Suppressor macrophage treated with lipopolysaccharide for 4 hours (primary cell): ENCODE measurements at places on chromosomes 6 and 20.

DNA sequence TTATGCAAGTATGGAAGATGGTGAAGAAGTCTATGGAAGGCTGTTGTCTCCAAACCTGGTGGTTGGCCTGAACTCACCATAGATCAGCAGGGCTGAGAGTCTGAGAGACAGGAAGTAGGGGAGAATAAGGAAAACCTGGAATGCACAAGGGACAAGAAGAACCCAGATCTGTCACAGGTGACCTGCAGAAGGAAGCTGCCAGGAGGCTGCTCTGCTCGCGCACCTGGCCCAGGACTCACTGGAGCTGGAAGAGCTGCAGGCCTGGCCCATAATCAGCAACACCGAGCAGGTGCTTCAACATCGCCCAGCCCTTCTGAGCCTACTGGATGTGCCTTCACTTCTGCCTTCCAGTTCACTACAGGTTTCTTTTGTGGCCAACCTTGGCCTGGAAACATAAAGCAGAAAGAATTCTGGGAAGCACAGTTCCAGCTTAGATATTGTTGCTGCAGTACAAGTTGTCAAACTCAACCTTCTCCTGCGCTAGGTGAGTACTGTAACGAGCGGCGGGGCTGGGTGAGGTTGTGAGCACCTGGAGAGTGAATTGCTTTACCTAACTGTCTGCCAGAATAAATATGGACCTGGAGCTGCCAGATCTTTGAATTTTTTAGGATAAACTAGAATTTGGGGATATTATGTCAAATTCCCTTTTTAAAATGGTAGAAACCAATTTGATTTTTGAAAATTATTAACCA is 82.4 kb downstream of the CDH26 start:
- no peak for DNase-seq

DNA sequence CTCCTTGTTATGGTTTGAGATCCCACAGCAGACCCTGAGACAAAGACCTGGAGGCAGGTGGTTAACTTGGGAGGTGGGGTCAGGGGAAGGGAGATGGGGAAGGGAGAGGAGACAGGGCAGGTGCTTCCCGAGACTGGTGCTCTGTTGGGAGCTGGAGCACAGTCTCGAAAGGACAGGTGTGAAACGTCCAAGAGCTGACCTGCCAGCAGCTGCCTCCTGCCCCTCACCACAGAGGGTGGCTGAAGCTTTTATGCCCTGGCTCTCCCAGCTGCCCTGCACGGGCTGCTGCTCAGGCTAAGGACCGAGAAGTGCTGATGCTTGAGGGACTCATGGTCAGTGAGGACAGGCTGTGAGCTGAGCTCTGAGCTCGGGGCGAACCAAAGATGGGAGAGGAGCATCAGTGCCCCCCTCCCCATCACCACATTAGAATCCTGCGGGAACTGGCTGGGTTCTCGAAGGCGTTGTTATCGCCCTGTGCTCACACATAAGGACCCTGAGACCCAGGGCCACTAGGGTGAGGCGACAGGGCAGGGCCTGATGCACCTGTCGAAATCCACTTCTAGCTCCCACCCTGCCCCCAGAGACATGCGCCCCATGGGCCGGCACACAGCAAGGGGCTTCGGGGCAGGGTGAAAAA is 25.3 kb upstream of the CD93 start:
- DNase-seq: no peak

DNA sequence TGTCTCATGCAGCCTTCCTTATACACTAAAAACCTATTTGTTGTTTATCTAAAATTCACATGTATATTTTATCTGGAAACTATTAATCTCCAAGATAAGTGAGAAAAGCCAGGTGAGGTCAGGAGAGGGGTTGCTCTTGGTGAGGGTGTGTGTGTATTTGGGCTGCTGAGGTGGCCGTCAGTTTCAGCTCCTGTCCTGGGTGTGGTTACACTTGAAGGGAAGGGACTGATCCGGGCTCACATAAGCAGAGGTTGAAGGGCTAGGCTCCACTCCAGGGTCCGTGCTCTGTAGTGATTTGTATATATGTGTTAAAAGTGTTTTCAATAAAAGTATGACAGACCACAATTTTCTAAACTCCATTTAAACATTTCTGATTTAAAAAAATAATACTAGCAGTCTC is 13.5 kb upstream of the SNAI1 start:
- DNase-seq: peak; percentile 52

GRCh38 chr6:39441986-39442385 is 119.5 kb upstream of the KCNK16 start:
- DNase-seq: no peak

DNA sequence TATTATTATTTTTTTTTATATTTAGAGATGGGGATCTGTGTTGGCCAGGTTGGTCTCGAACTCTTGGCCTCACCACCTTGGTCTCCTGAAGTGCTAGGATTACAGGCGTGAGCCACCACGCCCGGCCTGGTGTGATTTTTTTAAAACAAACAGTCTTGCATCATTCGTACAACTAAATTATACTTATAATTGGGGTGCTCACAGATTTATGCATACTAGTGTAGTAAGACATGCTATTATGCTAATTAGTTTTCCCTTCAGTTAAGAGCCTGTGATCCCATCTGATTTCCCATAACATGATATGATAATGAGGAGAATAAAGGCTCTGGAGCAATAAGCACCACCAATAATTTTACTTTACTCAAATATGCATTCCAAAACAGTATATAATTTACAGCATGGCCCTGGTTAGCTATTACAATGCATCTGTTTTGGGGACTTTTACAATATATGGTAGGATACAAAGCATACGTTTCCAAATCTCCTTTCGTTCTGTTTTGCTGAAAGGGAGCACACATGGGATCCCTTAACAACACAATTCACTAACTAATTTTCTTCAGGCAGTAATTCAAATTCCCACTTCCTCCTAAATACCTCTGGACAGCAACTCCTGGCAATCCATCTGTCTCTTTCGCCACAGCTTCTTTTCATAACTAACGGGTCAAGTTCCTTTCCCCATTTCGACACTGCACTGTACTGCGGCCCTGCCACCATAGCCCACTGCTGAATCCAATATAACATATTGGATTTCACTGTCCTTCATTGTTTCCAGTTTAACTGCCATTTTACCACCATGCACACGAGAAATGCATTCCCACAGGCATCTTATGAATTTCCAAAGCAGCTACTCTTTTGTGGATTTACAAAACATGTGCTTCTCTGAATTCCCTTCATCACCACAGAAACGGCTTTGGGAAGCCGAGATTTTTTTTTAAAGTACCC is 1.7 kb downstream of the NUDT3 start:
- DNase-seq: peak; percentile 76

GRCh38 chr6:5516036-5516435 is 254.7 kb downstream of the FARS2 start:
- no peak for DNase-seq

- DNase-seq: no peak
Measured at GRCh38 chr6:149323925-149324324, 6.4 kb downstream of the TAB2 start.

GRCh38 chr6:25458485-25458884 is 179.3 kb downstream of the CARMIL1 start:
- peak; percentile 75 for DNase-seq

DNA sequence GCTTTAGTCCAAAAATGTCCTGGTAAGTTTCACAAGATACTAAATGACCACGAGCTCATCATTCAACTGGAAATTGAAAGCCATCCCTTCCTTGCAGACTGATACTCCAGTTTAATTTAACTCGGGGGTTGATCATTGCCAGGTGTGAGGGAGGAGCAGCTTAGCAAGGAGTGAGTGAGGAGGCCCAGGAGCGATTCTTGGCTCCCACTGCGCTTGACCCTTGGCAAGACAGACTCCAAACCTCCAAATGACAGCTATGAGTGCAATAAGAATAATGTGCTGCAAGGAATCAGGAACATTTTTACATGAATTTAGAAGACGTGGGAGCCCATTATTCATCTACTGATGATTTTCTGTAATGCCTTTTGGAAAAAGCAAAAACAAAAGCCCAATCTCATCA is 64.9 kb downstream of the LAMA4 start:
- DNase-seq: no peak

DNA sequence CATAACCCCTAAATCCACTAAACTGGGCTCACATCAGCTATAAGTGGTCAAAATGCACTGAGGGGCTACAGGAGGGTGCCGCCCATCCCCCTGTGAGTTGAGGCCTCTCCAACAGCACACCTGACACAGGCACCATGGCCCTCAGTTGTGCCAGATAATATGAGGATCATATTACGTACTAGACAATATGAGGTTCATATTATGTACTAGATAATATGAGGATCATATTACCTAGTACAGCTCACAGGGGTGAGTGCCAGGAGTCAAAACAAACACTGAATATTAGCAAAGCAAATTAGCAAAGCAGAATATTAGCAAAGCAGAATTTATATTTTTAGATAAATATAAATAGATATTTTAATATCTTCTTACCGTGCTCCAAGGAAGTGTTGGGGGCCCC is 35.3 kb downstream of the CD24 start:
- no peak for DNase-seq

- no peak for DNase-seq
Measured at GRCh38 chr6:157200611-157201010, 122.7 kb downstream of the TMEM242 start.

DNA sequence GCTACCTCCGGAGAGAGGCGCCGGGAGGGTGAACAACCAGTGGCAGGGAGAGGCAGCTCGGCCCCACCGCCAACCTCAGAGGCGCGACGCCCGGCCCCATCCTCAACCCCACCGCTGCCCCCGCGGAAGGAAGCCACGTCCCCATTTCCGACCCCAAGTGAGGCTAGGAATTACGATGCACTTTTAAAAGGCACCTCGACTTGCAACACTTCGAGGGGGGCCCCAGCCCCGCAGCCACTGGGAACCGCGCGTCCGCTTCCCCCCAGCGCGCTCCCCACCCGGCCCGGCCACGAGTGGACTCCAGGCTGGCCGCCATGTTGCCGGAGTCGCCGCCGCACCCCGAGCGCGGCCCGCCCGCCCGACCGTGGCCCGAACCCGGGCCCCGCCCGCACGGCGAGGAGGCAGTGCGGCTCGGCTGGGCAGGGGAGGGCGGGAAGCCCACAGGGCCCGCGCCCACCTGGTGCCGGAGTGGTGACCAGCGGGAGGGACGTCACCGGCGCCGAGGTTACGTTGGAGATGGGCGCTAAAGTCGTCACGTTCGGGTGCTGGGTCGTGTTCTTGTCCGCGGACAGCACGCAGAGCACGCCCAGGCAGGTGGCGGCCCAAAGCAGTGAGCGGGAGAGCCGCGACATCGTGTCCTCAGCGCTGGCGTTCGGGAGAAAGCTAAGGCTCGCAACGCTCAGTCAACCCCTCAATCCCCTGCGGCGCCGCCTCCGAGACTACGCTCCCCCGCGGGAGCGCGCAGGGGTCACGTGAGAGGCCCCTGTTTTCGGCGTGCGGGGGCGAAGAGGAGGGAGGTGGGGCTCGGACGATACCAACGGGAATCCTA is at the start of gene CD164:
CD164 (minus strand) TSS at position 721 of the 829 bp plus-strand sequence; CDS start at position 632, 89 bp downstream.
- peak; percentile 99 for DNase-seq

DNA sequence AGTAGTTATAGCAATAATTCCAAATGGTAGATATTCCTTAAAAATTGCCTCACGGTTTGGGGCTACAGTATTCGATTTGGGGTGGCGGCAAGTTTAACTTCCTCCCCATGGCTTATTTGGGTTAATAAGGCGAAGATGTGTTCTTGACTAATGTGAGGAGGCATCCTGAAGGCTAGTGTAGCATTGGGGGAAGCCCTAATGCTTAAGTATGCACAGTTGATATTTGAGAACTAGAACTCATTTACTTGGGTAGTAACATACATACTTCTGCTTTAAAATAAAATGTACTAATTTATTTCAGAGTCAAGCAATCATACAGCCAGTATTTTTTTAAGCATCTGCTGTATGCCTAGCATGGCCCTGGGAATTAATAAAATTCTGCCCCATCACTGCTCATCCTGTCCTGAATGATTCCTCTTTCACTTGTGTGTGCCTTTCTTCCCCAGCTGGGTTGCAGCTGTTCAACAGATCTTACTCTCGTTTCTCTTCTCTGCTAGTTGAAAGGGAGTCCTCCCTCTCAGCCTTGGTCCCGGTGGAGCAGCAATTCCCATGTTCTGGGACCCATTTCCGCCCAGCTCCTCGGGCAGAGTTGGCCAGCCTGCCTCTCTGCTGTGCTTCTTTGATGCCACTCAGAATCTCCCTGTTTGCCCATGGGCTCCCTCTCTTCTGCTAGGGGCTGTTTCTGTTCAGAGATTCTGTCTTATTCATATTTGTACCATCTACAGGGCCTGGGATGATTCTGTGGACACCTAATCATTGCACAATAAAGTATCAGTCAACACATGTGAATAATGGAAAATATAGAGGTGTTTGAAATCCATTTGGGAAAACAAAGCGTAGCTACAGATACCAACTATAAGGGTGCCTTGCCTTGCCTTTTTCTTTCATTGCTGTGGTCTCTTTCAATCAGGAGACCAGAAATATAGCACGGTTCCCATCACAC is 104.8 kb downstream of the ARID1B start:
- peak; percentile 14 for DNase-seq

DNA sequence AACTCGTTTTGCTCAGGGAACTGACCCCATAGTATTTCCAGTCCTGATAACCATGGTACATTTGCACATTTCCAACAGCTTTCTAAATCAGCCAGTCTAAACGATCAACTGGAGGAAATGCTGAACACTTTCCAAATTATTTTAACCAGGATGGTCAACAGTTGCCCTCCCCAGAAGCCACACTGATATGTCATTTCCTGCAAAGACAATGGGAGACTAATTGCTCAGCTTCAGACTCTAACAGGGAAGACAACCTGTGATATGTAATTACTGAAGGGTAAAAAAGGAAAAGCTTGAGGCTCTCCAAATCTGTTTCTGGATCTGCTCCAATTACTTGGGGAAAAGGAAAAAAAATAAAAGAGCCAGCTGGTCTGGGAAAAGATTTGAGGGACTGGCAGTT is 88.8 kb downstream of the FYN start:
- no peak for DNase-seq

GRCh38 chr20:57809661-57810172 is 99.9 kb upstream of the PMEPA1 start:
- no peak for DNase-seq

DNA sequence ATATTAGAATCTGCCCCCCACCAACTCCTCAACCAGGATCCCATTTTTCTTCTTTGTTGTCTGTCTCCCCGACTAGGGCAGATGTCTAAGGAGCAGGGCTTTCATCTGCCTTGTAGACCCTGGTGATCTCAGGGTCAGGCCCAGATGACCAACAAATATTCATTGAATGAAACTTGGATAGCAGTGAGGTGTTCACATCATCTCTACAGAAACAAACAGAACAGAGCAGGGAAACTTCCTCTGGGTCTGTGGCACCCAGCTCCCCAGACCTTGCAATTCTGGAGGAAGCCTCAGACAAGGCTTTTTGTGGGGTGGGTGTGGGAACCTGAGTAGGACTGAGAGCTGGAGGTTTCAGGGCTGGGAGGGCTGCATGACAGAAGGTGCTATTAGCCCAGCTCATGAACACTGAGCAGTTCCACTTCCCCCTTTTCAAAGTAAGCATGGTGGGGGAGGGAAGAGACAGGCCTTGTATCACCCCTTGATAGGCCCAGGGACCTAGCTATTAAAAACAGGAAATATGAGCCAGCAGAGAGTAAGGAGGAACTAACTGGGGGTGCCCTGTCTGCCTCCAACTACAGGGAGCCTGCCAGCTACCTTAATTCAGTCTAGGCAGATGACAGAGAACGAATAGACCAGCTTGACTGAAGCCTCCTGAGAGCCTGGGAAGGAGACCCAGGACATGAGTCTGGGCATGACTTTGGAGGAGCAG is 37.3 kb upstream of the TOP1 start:
- DNase-seq: peak; percentile 93
